MG63 (cell line): ENCODE measurements at places on chromosomes 6 and 20. TPM values are rescaled to one million over a fixed set of nuclear protein-coding genes. Genes with fewer than 3 reads are reported as not detected.

GRCh38 chr6:88013015-88013414 lies 34.6 kb upstream of the SPACA1 start:
- DNase-seq: no peak

Gene SYNGAP1
- 0.92 and 0.96 TPM in 2 replicates for total RNA-seq

Gene WFDC10B
- total RNA-seq: not detected in 2 replicates

Gene SLC17A9
- total RNA-seq: not detected in 2 replicates

Gene SLC4A11
- total RNA-seq: 0.20 TPM in 1 of 2 replicates, not detected in the other

Gene ADTRP
- total RNA-seq: 1.5 and 2.1 TPM in 2 replicates
